ENCODE measurements at places on chromosomes 5 and 9.

DNA sequence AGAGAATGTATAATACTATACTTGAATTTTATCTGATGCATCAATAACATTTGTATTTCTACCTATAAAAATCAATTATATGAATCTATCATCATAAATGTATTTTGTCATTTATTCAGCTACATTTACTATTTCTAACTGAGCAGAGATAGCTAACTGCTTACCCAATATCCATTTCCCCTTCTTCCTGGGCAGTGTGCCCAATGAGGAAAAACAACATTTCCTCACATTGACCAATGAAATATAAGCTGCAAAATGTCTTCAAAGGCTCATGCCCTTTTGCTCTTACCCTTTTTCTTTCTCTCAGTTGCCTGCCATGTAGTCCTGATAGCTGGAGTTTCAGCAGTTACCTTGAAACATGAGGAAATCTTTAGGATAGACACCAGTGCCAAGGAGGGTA lies 385.8 kb upstream of the PCSK5 start:
- no peak for DNase-seq

GRCh38 chr5:41508186-41508585 lies 2.2 kb downstream of the PLCXD3 start:
- DNase-seq, result no peak

- no peak for DNase-seq
Measured at GRCh38 chr5:23208959-23209431, 298.4 kb upstream of the PRDM9 start.

- no peak for DNase-seq
Measured at GRCh38 chr9:557601-558201, 283.8 kb upstream of the DMRT1 start.

- DNase-seq, result no peak
Measured at GRCh38 chr5:176916337-176916736, 17.2 kb upstream of the HK3 start.

- peak; percentile 45 for DNase-seq
Measured at GRCh38 chr9:127555840-127556820, 55.9 kb upstream of the STXBP1 start.

- no peak for DNase-seq
Measured at GRCh38 chr5:68354315-68354714, 138.8 kb downstream of the PIK3R1 start.

DNA sequence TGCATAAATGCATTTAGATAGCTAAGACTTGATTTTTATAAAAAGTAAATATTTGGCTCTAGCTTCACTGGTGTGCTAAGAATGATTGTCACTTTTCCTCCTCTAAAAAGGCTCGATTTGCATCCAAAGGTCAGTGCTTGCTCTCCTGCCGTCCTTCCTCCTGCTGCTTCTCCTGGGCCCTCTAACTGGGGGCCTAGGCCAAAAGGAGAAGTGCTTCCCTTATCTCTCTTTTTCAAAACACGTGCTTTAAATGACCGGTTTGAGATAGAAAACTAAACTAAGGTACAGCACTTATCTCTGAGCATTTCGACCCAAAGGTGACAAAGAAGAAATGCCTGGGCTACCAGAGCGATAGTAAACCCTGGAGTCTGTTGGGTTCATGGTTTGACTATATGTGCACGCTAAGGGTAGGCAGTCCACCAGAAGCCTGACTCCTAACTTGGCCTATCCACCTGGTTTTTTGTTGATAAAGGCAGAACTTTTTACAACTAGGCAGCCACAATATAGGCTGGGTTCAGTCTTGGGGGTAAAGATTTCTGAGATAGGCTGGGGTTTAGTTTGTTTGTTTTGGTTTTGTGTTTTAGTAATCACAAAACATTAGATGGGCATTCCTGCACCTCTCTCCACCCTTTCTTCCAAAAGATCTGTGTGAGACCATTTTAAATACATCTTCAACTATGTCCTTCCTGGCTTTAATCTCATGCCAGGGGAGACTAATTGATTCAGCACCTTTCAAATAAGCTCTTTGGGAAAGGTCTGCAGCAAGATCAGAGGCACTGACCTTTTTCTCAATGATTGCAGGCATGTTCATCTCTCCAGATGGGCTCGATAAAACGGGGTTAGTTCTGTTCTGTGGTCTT lies 3.8 kb downstream of the NR2F1-AS1 start:
- no peak for DNase-seq

DNA sequence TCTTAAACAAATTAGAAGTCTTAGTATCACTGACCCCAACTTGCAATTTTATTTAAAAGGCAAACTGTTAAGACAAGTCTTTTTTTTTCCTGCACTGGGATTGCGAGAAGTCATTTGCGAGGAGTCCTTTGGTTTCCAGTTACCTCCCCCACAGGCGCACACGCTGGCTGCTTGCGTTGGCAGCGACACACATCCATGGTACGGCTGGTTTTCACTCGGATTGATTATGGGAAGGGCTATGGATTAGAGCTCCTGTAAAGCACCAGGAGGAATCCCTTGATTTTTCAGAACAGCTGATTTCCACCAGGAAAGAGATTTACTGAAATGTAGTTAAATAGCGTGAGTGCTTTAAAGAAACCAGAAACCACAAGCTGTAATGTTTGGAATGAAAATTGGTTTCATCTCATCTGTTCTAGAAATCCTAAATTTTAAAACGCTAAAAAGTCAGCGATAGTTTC lies 737 bp downstream of the SLC1A3 start:
- no peak for DNase-seq

Data from stimulated activated CD8-positive, alpha-beta memory T cell treated with anti-CD3 and anti-CD28 coated beads, Interleukin-15, amount 100 ng/mL, for 1 hour (primary cell).